ENCODE measurements at places on chromosomes 3 and 15. TPM values are rescaled to one million over a fixed set of nuclear protein-coding genes. Genes with fewer than 3 reads are reported as not detected.

DNA sequence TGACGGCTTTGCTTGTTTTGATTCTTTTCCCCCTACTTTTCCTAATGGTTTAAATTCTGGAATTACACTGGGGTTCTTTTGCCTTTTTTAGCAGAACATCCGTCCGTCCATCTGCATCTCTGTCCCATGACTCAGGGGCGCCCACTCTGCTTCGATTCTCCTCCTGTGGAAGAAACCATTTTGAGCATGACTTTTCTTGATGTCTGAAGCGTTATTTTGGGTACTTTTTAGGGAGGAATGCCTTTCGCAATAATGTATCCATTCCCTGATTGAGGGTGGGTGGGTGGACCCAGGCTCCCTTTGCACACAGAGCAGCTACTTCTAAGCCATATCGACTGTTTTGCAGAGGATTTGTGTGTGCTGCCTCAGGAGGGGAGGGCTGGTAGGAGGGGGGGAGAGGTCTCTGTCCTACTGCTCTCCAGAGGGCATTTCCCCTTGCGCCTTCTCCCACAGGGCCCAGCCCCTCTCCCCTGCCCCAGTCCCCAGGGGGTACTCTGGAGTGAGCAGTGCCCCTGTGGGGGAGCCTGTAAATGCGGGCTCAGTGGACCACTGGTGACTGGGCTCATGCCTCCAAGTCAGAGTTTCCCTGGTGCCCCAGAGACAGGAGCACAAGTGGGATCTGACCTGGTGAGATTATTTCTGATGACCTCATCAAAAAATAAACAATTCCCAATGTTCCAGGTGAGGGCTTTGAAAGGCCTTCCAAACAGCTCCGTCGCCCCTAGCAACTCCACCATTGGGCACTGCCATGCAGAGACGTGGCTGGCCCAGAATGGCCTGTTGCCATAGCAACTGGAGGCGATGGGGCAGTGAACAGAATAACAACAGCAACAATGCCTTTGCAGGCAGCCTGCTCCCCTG lies 19.5 kb upstream of the BSN start:
- H3K4me3 ChIP-seq, result no peak overlapping the region
- H3K4me1 ChIP-seq, result peaks cover 29% of the 10 kb centered on the region
- H3K27ac ChIP-seq, result no peak overlapping the region

GRCh38 chr3:118400886-118401285 lies 633.8 kb downstream of the IGSF11 start:
- H3K4me3 ChIP-seq, result no peak overlapping the region
- DNase-seq, result no peak
- H3K36me3 ChIP-seq, result no peaks in the 10 kb centered on the region
- no peaks in the 10 kb centered on the region for H3K27me3 ChIP-seq

CPN2 gene
- total RNA-seq, result 27.7 TPM

ZNF501 gene
- 2.8 TPM for total RNA-seq

DNA sequence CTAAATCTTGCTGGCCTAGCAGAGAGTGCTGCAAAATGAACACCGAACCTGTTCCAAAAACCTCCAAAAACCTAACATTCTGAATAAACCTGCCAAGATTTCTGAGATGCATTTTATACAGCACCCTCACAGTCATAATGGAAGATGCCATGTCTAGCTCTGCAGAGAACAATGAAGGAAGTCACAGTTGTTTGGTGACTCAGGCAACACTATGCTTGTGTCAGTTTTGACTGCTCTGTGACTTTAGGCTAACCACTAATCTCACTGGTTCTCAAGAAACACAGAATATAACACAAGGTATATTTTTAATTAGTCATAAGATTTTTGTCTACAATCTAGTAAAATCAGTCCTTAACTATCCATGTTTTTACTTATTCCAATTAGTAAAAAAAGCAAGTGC lies 606.6 kb downstream of the TBL1XR1 start:
- no peak overlapping the region for H3K4me3 ChIP-seq
- H3K36me3 ChIP-seq, result no peaks in the 10 kb centered on the region
- no peaks in the 10 kb centered on the region for H3K4me1 ChIP-seq

DET1 gene
- total RNA-seq, result 2.2 TPM

- DNase-seq, result no peak
- H3K4me3 ChIP-seq, result no peak overlapping the region
- no peaks in the 10 kb centered on the region for H3K36me3 ChIP-seq
- H3K4me1 ChIP-seq, result no peaks in the 10 kb centered on the region
Measured at GRCh38 chr3:122343654-122344053, 18.6 kb downstream of the CSTA start.
